Activated CD4-positive, CD25-positive, alpha-beta regulatory T cell (primary cell): ENCODE measurements at places on chromosomes 12 and 14.

GRCh38 chr12:13749389-13749788 is 232.0 kb downstream of the GRIN2B start:
- no peak for DNase-seq

DNA sequence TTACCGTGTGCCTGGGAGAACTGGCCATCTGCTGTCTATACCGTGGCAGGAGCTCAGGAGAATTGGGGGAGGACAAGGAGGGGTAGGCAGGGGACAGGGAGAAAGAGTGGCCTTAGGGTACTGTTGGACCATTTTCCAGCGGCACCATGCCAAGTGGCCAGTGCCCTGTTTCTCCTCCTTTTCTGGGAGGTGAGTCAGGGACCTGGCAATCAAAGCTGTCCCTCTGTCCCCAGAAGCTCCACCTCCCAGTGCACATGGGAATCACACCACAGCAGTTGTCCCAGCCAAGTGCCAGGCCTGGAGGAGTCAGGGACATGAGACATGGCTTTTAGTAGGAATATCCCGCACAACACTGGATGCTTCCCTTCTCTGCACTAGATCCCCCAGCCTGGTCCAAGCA is 118.0 kb downstream of the GCH1 start:
- no peak for DNase-seq

GRCh38 chr14:55638665-55639064 is 58.7 kb downstream of the KTN1 start:
- no peak for DNase-seq

- no peak for DNase-seq
Observed at GRCh38 chr12:6368906-6369525, 6.3 kb downstream of the SCNN1A start.

DNA sequence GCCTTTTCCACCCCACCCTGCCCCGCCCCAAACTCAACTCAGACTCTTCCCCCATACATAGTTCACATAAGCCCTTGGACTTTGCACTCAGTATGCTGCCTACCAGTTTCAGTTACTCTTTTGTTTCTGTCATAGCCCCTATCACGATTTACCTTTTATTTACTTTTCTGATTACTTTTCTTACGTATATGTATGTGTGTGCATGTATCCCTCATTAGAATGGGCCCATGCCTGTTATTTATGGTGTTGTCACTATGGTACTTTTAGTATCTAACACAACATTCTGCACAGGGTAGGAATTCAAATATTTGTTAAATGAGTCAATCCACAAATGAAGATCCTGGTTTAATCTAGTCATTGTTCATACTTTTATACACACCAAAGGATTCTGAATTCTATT is 16.5 kb upstream of the LUM start:
- no peak for DNase-seq
